ENCODE measurements at places on chromosomes 7 and 10. TPM values are rescaled to one million over a fixed set of nuclear protein-coding genes. Genes with fewer than 3 reads are reported as not detected.

PTPRZ1 gene
- total RNA-seq: 10.9 TPM

TAS2R4 gene
- total RNA-seq: 1.4 TPM

VENTX gene
- not detected for total RNA-seq

AEBP1 gene
- 33.0 TPM for total RNA-seq

WDFY4 gene
- not detected for total RNA-seq

CAMK2B gene
- total RNA-seq: not detected

SFMBT2 gene
- 20.0 TPM for total RNA-seq

CDNF gene
- 0.93 TPM for total RNA-seq

BICC1 gene
- 1.0 TPM for total RNA-seq

CCL24 gene
- total RNA-seq: 0.73 TPM

MYL10 gene
- total RNA-seq: not detected

PTPRN2 gene
- total RNA-seq: not detected

AKR1D1 gene
- total RNA-seq: not detected

FKBP6 gene
- not detected for total RNA-seq

HTR5A gene
- total RNA-seq: under 0.01 TPM

LYZL1 gene
- not detected for total RNA-seq

Measured in melanocyte of skin (primary cell).